ENCODE measurements at places on chromosomes 1 and 21. TPM values are rescaled to one million over a fixed set of nuclear protein-coding genes. Genes with fewer than 3 reads are reported as not detected.

Gene ZBTB37
- polyA plus RNA-seq = 1.3 TPM

Gene HPCAL4
- polyA plus RNA-seq = 0.23 TPM

DNA sequence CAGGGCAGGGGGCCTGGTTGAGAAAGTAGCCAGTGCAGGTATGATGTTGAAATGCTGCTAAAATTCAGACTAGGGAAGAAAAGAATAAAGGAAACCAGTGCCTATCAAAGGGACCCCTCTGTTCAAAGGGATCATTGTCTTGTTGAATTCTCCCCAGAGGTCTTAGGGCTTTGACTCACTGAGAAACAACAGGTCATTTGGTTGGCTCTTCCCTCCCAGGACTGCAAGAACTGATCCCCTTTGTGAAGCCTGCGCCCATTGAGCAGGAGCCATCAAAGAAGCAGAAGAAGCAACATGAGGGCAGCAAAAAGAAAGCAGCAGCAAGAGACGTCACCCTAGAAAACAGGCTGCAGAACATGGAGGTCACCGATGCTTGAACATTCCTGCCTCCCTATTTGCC is 11.8 kb upstream of the CELSR2 start:
- no peak for DNase-seq

- DNase-seq = no peak
Measured at GRCh38 chr1:8009043-8010002, 16.8 kb downstream of the ERRFI1 start.

DNA sequence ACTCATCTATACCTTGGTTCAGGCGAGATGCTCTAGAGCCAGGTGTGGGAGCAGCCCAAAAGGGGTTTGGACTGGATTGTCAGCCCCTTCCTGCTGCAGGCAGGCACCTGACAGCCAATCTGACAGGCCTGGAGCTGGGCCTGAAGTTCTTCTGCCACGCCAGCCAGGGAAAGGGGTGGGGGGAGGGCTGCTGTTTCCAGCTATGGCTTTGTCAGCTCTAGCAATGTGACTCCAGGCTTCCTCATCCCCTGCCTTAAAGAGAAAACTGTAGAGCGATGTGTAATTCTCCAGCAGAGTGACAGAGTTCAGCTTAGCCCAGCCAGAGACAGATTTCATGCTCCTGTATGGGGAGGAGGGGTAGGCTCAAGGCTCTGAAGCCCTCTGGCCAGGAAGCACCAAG is 30.3 kb downstream of the WNT4 start:
- DNase-seq = no peak

DNA sequence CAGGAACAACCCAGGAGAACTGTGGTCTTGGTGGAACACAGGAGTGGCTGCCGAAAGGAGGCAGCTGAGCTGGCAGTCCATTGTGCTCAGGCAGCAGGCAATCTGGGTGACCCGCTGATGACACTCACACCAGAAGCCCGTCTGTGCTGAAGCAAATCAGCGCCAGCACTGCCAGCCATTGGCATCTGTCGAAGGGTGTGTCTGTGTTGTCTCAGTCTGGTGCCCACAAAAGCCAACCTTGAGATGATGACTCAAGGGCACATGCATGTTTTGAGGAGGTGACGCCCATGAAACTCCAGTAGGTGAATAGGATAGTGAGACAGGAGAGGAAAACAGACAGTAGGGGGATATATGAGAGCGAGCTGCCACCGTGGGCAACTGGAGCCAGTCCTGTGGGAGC is 167.3 kb downstream of the KAZN start:
- no peak for DNase-seq

DNA sequence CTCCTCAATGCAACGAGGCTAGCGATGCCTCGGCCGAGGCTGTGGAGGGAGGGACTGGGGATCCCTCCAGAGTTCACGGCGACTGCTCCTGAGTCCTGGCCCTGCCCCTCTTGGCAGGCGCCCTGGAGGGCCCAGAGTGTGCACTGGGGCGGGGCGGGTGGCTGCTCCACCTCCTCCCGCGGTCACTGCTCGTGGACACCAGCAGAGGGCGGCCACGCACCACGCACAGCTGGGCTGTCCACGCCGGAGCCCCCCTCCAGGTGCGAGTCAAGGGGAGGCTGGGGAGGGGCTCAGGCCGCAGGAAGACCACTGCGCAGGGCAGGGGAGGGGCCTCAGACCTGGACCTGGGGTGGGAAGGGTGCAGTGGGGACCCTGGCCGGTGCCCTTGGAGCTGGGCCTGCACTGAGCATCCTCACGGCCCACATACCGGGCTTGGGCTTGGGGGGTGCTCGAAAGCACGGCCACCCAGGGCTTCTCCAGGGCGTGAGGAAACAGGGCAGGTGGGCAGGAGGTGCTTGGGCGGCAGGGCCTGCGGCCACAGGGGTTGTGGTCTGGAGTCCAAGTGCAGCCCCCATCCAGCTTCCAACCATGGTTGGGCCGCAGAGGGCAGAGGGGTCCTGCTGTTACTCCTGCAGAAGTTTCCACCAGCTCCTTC is 20.6 kb upstream of the TTC34 start:
- DNase-seq = no peak

- DNase-seq = no peak
Measured at GRCh38 chr1:183281039-183281438, 95.0 kb downstream of the LAMC2 start.

- DNase-seq = no peak
Measured at GRCh38 chr1:111354584-111354983, 63.9 kb downstream of the CHIA start.

DNA sequence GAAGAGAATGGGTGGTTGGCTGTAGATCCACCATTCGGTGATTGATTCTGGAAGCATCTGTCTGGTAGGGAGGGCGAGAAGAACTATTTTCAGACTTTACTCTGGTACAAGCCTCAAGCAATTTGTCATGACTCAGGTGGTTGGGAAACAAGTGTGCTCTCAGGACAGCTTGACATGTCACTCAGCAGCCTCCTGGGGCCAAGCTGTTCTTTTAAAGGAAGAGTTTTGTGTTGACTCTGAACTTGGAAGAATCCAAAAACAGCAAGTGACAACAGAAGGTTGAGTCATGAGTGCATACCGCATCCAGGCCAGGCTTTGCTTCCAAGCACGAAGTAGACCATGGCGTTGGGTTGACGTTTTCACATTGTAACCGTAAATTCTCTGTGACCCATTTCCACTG is 65.9 kb downstream of the CLIC6 start:
- DNase-seq = no peak

GRCh38 chr1:7255303-7256058 is 470.2 kb downstream of the CAMTA1 start:
- DNase-seq = no peak
